Inflammatory macrophage treated with lipopolysaccharide for 1 hour (primary cell): ENCODE measurements at places on chromosomes 5 and 9.
A peak's percentile ranks its signal among the peaks of the same experiment; 100 is the strongest.

DNA sequence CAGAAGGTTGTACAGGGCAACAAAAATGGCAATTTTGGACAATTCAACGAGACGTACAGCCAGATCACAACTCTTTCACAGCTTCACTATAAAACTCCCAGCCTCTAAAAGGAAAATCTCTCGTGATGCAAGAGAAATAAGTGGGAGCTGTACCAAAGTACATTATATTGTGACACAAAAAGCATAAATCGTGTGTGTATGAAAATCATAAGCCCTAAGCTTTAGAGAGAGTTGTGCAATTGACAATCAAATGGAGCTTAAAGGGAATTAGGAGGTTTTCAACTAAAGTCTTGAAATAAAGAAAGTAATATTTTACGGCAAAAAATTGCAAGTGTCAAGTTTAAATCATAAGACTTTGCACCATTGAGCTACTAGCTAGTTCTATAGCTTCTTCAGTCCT lies 194.8 kb upstream of the TBCA start:
- DNase-seq: no peak

GRCh38 chr5:36876299-36876964 lies at the start of gene NIPBL:
NIPBL (plus strand) TSS chr5:36876769; CDS start chr5:36953697, 76,928 bp downstream.
- peak; percentile 89 for DNase-seq

GRCh38 chr9:109162677-109163076 lies 4.4 kb downstream of the FRRS1L start:
- DNase-seq: no peak

GRCh38 chr5:9394221-9394620 lies 151.7 kb downstream of the SEMA5A start:
- DNase-seq: no peak
